ENCODE measurements at places on chromosomes 3 and 15. TPM values are rescaled to one million over a fixed set of nuclear protein-coding genes. Genes with fewer than 3 reads are reported as not detected.

Gene ACTC1
- total RNA-seq = not detected

Gene TMEM89
- total RNA-seq = not detected

Gene CD86
- 0.95 TPM for total RNA-seq

Gene DAZL
- 0.27 TPM for total RNA-seq

DNA sequence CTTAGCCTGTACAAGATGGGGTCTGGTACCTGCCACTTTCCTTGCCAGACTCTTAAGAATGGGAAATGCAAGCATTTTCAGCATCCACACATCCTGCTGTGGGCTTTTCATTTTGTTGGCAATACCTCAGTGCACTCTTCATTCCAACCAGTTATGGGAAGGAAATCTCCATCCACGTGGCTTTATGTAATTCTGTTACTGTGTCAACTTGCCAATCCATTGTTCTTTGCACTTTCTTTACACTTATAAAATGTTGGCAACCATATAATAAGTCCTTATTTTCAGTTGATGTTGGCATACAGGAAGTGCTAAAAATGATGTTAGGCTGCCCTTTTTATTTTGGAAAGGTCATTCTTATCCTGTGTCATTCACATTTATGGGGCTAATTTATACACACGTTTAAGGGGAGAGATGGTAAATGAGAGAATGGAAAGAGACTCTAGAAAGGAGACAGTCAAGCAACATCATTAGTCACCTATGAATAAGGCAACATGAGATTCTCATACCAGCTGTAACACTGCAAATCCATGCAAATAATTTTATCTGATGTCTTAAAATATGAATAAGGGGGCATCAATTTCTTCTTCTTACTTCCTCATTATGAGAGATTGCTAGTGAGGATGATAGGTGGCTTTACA is 238.7 kb downstream of the CHST2 start:
- no peak overlapping the region for H3K4me3 ChIP-seq
- peaks cover 12% of the 10 kb centered on the region for H3K4me1 ChIP-seq
- no peak for DNase-seq
- H3K27ac ChIP-seq = no peak overlapping the region

DNA sequence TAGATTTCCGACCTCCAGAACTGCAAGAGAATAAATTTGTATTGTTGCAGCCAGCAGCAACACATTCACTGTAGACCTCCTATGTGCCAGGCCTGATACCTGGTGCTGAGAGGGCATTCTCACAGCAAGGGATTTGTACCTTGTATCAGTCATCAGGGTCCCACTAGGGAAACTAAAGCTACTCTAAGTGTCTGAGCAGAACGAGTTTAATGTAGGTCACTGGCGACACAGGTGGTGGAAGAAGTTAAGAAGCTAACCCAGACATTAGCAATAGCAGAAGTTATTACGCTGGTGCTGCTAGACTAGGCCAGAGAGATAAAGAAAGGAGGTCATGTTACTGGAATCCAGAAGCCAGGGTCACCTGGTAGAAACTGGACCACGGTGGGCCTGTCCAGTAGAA is 60.5 kb upstream of the BCL6 start:
- peaks cover 20% of the 10 kb centered on the region for H3K4me1 ChIP-seq
- no peak for DNase-seq
- H3K27me3 ChIP-seq = no peaks in the 10 kb centered on the region
- no peaks in the 10 kb centered on the region for H3K36me3 ChIP-seq
- H3K4me3 ChIP-seq = no peak overlapping the region

DNA sequence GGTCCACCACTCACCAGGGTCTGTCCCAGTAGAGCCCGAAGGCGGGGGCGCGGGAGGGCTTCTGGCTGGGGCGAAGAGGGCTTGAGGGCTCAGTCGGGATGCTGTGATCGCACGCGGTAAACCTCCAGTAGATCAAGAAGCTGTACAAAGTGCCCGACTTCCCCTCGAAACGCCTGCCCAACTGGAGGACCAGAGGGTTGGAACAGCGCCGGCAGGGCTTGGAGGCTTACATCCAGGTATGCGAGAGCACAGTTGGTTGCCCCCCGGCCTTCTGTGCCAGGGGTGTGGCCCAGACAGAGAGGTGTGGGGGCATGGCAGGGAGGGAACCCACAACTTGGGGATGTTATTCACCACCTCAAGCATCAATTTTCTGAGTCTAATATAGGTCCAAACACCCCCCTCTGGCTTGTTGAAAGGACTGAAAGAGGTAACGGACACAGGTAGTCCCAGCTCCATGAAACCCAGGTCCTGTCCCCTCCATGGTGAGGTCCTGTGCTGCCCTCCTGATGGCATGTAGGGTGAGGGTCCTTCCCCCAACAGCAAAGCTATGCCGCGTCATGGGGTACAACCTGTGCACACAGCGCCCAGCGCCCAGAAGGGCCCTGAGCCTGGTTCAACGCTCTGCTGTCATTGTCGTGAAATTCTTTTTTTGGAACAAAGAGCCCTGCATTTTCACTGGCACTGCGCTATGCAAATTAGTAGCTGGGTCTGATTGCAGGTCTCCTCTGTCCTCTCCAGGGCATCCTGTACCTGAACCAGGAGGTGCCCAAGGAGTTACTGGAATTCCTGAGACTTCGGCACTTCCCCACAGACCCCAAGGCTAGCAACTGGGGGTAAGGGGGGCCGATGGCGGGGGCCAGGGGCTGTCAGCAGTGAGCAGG is 1.2 kb downstream of the SNX22 start:
- no peak overlapping the region for H3K27ac ChIP-seq
- peaks cover 14% of the 10 kb centered on the region for H3K27me3 ChIP-seq
- peaks cover 13% of the 10 kb centered on the region for H3K4me1 ChIP-seq
- peaks cover 29% of the 10 kb centered on the region for H3K36me3 ChIP-seq
- H3K4me3 ChIP-seq = peak overlapping the region; percentile 26

Data from CD8-positive, alpha-beta memory T cell (primary cell).